SIG-M5 (cell line): ENCODE measurements at places on chromosomes 7 and 10.

DNA sequence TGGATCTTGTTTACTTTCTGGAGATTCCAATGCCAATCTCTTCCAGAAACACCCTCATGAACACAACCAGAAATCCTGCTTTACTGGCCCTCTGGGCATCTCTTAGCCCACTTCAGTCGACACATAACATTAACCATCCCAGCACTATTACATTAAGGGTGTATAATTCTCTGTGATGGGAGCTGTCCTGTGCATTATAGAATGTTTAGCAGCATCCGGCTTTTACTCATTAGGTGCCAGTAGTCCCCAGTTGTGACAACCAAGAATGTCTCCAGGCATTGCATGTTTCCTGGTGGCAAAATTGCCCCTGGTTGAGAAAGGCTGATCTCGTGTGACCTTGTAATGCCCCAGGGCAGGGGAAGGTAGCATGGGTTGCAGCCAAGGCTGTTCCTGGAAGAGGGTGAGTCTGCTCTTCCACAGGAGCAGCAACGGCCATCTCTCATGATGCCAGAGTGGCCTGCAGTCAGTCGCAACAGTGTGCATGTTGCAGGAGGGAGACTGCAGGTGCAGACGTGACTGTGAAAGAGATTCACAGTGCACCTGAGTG lies 2.6 kb upstream of the DDC start:
- DNase-seq, result no peak

- no peak for DNase-seq
Observed at GRCh38 chr7:121107923-121108498, 119.5 kb downstream of the CPED1 start.

- no peak for DNase-seq
Observed at GRCh38 chr10:119238577-119238976, 31.2 kb downstream of the GRK5 start.

GRCh38 chr10:106213493-106213892 lies 951.0 kb downstream of the SORCS1 start:
- no peak for DNase-seq

DNA sequence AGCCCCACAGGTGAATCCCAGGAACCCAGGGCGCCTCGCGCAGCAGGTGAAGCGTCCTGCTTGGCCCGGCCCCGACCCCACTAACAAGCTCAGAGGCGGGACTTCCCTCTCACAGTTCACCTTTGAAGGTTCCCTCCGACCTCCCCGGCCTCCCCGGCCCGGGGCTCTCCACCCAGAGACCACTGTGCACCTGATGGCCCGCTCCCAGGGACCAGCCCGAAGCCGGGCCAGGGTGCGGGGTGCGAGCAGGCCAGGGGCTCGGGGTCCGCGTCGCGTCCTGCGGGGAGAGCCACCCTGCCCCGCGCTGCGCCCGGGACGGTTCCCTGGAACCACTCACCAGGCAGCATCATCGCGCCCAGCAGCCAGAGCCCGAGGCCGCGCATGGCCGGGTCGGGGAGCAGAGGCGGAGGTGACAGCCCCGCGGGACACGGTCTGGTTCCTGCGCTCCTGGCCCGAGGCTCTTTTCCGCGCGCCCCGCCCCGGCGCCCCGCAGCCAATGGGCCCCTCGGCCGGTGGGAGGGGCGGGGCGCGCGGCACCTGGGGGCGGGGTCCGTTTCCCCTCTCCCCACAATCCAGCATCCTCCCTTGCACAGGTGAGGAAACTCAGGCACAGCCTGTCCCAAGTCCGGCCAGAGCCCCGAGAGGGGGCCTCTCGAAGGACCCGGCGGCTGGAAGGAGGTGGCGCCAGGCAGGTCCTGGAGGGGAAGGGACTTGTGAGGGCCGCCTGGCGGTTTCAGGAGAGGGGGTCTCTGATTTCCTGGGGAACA lies at the start of gene ADAM8:
TSS of gene ADAM8 (minus strand) at position 434 of the 767 bp plus-strand sequence. CDS start at position 383, 51 bp downstream.
- DNase-seq, result no peak

- no peak for DNase-seq
Observed at GRCh38 chr10:131314799-131315198, 3.3 kb upstream of the TCERG1L start.

- no peak for DNase-seq
Observed at GRCh38 chr10:10209167-10209566, 808.5 kb upstream of the CELF2 start.

GRCh38 chr10:107717046-107717445 lies 552.5 kb upstream of the SORCS1 start:
- DNase-seq, result no peak

DNA sequence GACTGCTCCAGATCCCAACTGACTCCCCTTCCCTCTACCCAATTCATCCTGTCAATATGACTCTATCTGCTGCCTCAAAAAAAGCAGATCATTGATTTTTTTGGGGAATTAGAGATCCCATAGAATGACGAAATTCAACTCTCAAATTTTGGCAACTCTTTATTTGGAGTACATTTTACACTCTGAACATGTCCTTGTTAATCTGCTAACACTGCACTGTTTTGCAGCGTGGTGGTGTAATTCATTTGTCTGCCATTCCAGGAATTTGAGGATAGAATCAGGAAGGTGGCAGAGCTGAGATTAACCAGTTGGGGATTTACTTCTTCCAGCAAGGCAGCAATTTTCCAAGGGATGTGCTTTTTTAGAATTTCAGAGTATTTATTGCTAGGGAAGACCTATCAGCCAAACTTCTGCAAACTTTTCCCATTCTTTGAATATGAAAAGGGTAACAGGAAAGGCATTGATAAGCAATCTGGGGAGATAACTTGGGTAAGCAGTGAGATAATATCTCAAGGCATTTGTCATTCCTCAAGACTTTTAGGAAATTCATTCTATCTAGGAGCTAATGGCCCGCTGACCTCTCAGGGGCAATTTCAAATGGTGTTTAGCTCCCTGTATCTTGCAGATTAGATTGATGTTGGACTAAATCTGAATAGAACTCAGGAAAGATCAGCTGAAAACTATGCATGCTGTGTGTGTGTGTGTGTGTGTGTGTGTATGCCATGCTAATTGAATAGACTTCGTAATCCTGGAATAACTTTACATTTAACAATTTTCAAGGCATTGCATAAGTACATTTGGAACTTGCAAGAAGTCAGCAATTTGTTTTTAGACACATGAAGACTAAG lies 9.7 kb downstream of the BAMBI start:
- DNase-seq, result no peak

- DNase-seq, result no peak
Observed at GRCh38 chr7:97342512-97342911, 225.0 kb downstream of the SDHAF3 start.

GRCh38 chr10:48383393-48383792 lies 76.9 kb downstream of the MAPK8 start:
- DNase-seq, result no peak

DNA sequence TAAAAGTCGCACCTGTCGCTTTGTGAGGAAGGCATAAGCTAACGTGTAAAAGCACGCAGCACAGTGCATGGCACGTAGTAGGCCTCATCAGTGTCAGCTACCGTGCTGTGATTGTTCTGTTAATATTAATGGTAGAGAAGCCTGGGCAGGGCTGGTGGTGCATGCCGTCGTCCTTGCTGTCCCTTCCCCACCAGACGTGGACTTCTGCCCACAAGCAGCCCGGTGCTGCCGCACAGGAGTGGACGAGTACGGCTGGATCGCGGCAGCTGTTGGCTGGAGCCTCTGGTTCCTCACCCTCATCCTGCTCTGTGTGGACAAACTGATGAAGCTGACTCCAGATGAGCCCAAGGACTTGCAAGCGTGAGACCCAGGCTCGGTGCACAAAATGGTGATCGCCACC lies 4.7 kb upstream of the ATP6V0A4 start:
- DNase-seq, result no peak

GRCh38 chr7:55502124-55502857 lies 70.0 kb downstream of the VOPP1 start:
- no peak for DNase-seq

DNA sequence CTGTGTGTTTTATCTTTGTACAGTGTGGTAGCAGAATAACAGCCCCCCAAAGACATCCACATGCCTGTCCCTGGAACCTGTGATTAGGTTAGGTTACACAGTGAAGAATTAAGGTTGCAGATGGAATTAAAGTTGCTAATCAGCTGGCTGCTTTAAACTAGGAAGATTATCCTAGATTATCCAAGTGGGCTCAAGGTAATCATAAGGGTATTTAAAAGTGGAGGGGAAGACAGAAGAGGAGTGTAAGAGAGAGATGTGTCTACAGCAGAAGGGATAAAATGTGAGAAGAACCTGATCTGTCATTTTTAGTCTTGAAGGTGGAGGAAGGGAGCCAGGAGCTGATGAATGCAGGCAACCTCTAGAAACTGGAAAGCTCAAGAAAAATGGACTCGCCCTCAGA lies 117.6 kb downstream of the ARHGAP22 start:
- DNase-seq, result no peak

- DNase-seq, result no peak
Observed at GRCh38 chr10:101558204-101558603, 29.9 kb downstream of the POLL start.

DNA sequence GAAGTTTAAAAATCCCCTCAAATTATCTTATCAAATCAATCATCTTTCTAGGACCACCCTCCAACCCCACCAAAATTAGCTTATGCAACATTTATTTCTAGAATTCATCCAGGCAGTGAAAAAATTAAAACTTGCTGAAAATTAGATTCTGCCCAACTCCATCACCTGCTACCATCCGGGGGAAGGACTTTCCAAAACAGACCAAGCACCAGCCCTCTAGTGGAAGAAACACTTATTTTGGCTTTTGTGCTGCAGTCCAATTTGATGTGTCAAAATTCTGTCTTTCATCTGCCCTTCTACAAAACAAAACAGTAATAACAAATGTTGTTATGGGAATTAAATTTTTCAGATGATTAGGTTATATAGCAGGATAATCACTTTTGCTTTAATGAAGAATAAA lies 35.1 kb downstream of the GCC1 start:
- DNase-seq, result no peak

GRCh38 chr10:78339251-78339650 lies 305.6 kb downstream of the RPS24 start:
- DNase-seq, result no peak

- no peak for DNase-seq
Observed at GRCh38 chr7:25597946-25598345, 369.7 kb upstream of the NPVF start.

GRCh38 chr10:127534074-127534473 lies 15.0 kb upstream of the NPS start:
- no peak for DNase-seq

- DNase-seq, result no peak
Observed at GRCh38 chr7:28054531-28055160, 125.9 kb downstream of the JAZF1 start.

DNA sequence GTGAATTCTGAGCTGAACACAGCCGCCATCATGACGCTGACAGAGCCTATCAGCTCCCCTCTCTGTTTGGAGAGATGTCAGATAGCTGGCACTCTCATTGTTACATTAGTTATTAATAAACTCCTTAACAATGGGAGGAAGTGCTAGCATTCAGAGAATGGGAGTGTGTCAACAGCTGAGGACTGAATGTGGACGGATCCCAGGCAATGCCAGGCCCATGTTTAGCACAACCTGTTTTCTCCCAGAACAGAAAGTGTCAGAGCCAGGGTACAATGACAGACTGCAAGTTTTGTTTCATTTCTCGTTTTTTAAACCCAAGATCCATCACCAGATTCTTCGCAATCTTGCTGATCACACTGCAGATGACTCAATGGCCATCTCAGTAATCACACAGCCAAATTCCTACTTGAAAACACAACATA lies 99.6 kb downstream of the PRPF18 start:
- DNase-seq, result no peak

- no peak for DNase-seq
Observed at GRCh38 chr10:5685764-5686240, 1.2 kb downstream of the TASOR2 start.

- no peak for DNase-seq
Observed at GRCh38 chr10:111709603-111710002, 474.0 kb downstream of the GPAM start.

DNA sequence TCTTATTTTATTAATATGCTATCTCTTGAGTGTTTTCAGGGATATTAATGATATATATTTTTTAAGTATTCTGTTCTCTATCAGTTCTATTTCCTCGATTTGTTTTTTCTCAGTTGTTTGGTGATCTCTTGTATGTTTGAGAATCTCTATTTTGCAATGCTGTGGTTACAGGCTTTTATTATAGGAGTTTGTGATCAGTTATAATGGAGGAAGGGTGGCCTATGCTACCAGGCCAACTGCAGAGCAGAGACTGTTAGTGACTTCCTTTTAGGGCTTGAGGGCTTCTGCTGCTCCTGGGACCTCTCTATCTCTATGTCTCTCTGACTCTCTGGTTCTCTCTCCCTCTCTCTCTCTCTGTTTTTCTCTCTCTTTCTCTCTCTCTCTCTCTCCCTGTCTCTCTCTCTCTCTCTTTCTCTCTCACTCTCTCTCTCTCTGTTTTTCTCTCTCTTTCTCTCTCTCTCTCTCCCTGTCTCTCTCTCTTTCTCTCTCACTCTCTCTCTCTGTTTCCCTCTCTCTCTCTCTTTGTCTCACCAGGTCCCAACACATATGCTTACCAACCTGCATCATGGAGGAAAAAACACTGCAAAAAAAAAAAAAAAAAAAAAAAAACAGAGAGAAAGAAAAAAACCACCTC lies 69.4 kb upstream of the CAV2 start:
- no peak for DNase-seq

- DNase-seq, result no peak
Observed at GRCh38 chr10:100742936-100743335, 2.4 kb upstream of the PAX2 start.
